NCI-H1048 (cell line): ENCODE measurements at places on chromosomes 13 and 19.

GRCh38 chr19:13260883-13261653, 110.9 kb downstream of the IER2 start:
- DNase-seq = no peak

DNA sequence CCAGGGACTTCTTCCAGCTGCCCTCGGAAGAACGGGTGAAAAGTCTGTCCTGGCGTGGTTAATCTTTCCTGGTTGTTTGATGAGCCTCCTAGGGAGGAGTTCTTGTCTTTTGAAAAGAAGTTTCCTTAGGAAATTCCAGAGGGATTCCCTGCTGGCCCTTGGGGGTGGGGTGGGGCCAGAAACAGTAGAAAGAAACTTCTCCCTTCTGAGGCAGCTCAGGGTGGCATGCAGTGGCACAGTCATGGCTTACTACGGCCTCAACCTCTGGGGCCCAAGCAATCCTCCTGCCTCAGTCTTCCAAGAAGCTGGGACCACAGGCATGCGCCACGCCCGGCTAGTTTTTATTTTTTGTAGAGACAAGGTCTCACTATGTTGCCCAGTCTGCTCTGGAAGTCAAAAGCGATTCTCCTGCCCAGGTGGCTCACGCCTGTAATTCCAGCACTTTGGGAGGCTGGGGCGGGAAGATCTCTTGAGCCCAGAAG, 1.5 kb downstream of the ZNF101 start:
- no peak for DNase-seq

DNA sequence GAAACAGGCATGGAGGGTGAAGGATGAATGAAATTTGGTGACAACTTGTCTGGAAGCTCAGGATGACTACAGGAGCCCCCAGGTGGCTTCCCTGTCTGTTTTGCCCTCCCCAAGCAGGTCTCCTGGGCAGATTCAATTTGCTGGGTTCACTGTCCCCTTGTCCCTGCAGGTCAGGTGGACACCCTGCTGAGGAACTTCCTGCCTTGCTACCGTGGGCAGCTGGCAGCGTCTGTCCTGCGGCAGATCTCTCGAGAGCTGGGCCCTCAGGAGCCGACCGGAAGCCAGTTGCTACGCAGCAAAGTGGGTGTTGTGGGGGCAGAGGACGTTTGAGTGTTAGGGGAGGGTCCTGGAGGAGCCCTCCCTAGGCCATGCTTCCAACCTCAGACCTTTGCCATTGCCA, 19.1 kb downstream of the PGLS start:
- no peak for DNase-seq

- no peak for DNase-seq
These were observed 60.2 kb downstream of the ZIC5 start for GRCh38 chr13:99911069-99911964.

DNA sequence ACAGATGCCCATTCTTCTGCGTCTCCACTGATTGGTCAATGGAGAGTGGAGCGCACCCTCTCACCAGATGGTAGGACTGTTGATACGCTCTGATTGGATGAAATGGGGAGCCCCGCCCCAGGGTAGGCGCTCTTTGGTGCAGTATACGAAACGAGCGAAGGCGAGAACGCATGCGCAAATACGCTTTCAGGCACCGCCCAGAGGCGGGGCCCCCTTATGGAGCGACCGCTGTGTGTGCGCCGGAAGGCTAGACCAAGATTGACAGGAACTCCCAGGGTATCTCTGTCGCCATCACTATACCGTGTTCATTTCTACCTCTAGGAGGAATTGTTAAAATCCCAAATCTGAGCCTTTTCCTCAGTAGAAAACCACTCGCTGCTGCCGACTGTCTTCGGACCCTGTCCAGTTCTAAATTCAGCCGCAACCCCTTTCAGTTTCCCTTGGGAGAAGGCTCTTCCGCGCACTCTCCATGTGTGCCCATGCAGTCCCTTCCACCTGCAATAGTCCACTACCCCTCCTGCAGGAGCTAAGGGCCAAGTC, 720 bp upstream of the HNRNPL start:
- no peak for DNase-seq

GRCh38 chr19:3387645-3388589, 21.5 kb downstream of the NFIC start:
- DNase-seq = no peak
